Body of pancreas (tissue), 4 donors: ENCODE measurements at places on chromosomes 11 and 22. TPM values are rescaled to one million over a fixed set of nuclear protein-coding genes. Genes with fewer than 3 reads are reported as not detected.

Gene PNPLA5
- total RNA-seq = not detected

DNA sequence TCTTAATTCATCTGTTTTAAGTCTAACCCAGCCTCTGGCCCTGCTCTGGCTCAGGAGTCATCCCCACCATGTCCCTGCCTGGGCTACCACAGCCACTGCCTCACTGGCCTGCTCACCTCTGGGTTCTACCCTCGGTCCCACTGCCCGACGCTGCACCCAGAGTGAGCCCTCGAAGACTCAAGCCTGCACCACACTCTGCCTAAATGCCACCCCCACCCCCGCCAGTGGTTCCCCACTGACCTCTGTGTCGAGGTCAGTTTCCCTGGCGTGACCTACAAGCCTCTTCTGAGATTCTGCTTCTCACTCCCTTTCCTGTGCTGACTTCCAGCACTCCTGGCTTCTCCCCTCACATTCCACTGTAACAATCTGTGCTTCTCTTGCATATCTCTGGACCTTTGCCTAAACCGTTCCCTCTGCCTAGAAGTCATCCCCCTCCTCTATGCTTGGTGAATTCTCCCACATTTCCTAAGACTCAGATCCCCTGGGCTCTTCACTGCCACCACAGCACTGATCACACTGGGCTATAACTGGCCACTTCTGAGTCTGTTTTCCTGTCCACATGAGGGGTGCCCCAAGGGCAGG is 12.5 kb upstream of the PDE2A start:
- no peaks in the 10 kb centered on the region for H3K27me3 ChIP-seq
- H3K4me1 ChIP-seq = no peaks in the 10 kb centered on the region
- H3K4me3 ChIP-seq = no peak overlapping the region
- H3K27ac ChIP-seq = no peak overlapping the region

DNA sequence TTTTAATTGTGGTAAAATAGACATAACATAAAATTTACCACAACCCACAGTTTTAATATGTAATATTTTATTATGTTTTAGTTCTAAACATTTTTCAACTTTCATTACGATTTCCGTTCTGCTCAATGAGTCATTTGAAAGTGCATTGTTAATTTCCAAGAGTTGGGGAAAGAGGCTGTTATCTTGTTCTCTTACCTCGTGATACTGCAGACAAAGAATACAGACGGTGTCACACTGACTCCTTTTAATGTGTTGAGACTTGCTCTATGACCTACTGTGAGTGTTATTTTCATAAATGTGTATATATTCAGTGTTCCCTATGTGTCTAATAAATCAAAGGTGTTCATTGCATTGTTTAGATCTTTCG is 10.8 kb upstream of the RAC2 start:
- DNase-seq = no peak
- H3K27ac ChIP-seq = no peak overlapping the region
- H3K36me3 ChIP-seq = no peaks in the 10 kb centered on the region

DNA sequence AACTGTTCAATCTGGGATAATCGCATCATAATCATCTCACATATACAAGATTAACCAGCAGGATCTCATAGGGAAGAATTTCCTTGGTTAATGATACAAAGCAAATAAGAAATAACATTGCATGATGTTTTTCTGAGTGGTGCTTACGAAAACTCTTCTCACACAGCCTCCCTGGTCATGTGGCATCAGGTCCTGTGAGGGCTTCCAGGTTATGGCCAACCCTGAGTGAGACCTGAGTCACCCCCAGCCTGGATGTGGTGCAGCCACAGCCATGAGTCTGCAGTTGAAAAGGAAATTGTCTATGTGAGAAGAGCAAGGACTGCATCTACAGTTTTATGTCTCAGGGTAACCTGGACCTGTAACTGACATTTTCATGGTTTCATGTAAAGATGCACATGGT is 90.5 kb upstream of the XKR3 start:
- no peak overlapping the region for H3K27ac ChIP-seq
- no peaks in the 10 kb centered on the region for H3K27me3 ChIP-seq
- no peak for DNase-seq
- H3K4me3 ChIP-seq = no peak overlapping the region
- H3K36me3 ChIP-seq = no peaks in the 10 kb centered on the region

DNA sequence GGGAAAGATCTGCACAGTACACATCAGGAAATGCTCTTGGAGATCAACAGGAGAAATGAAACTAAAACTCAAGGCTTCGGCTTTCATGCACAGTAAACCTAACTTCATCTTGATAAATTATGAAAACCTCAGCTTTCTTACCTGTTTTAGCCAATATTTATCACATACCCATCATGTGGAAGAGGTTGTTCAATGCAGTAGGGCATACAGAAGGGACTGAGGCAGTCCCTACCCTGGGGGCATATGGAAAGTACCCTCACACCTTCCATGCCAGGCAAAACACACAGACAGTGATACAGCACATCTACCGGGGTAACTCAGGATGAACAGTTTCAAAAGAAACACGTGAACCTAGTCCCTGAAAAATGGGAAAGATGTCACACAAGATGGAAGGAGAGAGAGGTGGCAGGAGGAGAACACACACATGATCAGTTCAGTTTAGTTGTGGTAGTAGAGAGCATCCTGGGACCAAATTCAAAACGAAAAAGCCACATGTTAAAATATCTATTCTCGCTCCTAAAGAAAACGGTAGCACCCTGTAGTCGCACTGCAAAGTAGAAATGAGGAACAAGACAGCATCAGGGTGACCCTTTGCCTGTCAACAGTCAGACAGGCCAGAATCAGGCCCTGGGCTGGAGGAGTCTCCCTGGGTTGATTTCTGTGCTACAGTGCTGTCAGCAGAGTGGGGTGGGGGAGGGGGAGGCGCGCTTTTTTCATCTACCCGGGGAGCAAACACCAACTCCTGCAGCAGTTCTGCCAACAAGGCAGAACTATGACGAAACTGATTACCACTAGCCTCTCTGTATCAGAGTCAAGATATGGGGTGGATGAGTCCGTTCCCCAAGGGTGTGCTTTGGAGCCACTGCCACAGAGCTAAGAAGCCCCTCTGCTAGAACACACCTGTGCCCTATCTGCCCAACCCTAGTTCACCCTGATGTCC is 1.3 kb downstream of the HIRA start:
- H3K27me3 ChIP-seq = no peaks in the 10 kb centered on the region
- H3K36me3 ChIP-seq = no peaks in the 10 kb centered on the region
- H3K27ac ChIP-seq = peak overlapping the region; percentile 75
- H3K4me3 ChIP-seq = peak overlapping the region; percentile 87
- DNase-seq = peak; percentile 24
- H3K4me1 ChIP-seq = peaks cover 27% of the 10 kb centered on the region

DNA sequence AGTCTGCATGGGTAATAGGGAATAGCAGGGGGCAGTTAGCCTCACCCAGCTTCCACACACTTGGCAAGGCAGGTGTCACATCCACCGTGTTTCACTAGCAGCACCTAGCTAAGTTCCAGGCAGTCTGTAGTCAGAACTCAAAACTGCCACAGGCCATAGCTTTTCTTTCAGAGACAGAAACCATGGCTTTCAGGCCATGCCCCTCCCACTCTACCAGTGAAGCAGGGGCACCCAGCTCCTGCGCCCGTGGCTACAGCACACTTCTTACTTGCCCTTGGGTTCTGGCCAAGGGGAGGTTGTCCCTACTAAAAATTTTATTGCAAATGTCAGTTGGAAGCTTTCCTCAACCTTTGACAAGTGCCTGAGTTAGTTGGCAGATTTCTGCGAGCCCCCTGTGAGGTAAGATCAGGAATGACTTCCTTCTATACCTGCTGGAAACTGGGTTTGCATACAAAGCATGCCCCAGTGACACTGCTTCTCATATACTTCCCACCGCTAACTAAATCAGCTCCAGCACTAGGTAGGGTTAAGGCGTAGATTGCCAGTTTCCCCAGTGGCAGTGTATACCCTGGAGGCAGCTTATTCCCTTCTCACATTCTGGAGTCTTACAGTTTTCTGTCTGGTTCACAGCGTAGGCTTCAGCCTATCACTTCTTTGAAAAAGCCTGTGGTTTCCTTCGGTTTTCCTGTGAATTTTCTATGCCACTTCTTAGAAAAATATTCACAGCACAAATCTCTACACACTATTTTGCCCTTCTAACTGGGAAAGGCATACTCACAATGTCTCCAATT is 139.0 kb upstream of the LUZP2 start:
- DNase-seq = no peak
- no peaks in the 10 kb centered on the region for H3K4me1 ChIP-seq
- H3K27me3 ChIP-seq = no peaks in the 10 kb centered on the region
- H3K27ac ChIP-seq = no peak overlapping the region
- H3K36me3 ChIP-seq = no peaks in the 10 kb centered on the region
- H3K4me3 ChIP-seq = no peak overlapping the region

- H3K4me3 ChIP-seq = no peak overlapping the region
- H3K36me3 ChIP-seq = no peaks in the 10 kb centered on the region
- DNase-seq = peak; percentile 57
- peaks cover 72% of the 10 kb centered on the region for H3K4me1 ChIP-seq
These were observed 33.2 kb downstream of the PPP2R1B start for GRCh38 chr11:111733016-111733415.

GRCh38 chr22:24190596-24191208 is 9.4 kb downstream of the SUSD2 start:
- peaks cover 8% of the 10 kb centered on the region for H3K4me1 ChIP-seq
- H3K27ac ChIP-seq = no peak overlapping the region
- H3K27me3 ChIP-seq = no peaks in the 10 kb centered on the region
- no peak overlapping the region for H3K4me3 ChIP-seq

- H3K27ac ChIP-seq = no peak overlapping the region
- H3K4me1 ChIP-seq = peaks cover 14% of the 10 kb centered on the region
- H3K4me3 ChIP-seq = no peak overlapping the region
- H3K36me3 ChIP-seq = no peaks in the 10 kb centered on the region
- no peaks in the 10 kb centered on the region for H3K27me3 ChIP-seq
These were observed 18.4 kb upstream of the CTSC start for GRCh38 chr11:88355887-88356286.

GRCh38 chr11:105942921-105943320 is 79.1 kb downstream of the MSANTD4 start:
- H3K36me3 ChIP-seq = no peaks in the 10 kb centered on the region
- DNase-seq = no peak
- H3K27ac ChIP-seq = no peak overlapping the region
- H3K4me1 ChIP-seq = no peaks in the 10 kb centered on the region
- no peak overlapping the region for H3K4me3 ChIP-seq

- no peak overlapping the region for H3K27ac ChIP-seq
- no peak for DNase-seq
- H3K4me1 ChIP-seq = peaks cover 7% of the 10 kb centered on the region
- H3K4me3 ChIP-seq = no peak overlapping the region
- no peaks in the 10 kb centered on the region for H3K27me3 ChIP-seq
These were observed 338.4 kb downstream of the MN1 start for GRCh38 chr22:27463121-27463660.

DNA sequence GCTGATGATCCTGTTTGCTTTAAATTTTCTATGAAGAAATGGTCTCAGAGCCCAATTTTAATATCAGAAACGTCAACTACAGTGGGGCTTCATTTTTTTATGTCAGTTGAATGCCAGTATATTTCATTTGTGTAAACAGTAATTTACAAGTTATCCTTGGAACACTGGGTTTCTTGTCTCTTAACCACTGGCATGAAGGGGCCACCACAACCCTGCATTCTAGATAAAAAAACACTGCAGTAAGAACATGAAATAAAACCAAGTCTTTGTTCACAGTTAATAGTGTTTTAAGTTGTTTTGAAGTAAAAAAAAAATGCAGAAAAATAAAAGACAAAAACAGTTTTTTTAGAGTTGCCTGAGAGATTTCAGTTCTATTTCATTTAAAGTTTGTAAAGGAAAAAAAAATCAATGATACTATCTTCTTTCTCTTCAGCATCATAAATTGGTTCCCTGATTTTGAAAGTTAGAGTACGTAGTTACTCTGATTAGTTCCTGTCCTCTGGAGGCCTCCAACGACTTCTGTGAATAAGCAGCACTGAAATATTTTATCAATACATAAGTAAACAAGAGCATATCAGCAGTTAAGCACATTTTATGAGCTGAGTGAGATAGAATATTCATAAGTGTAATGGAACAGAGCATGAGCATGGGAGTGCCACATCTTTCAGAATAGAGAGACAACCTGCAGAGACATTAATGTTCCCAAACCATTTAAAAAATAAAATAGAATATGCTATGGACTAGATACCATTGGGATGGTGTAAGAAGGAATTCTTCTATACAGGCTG is 7.8 kb upstream of the DDI1 start:
- H3K4me3 ChIP-seq = no peak overlapping the region
- no peak for DNase-seq
- no peaks in the 10 kb centered on the region for H3K36me3 ChIP-seq
- H3K4me1 ChIP-seq = peaks cover 10% of the 10 kb centered on the region
- H3K27me3 ChIP-seq = no peaks in the 10 kb centered on the region

DNA sequence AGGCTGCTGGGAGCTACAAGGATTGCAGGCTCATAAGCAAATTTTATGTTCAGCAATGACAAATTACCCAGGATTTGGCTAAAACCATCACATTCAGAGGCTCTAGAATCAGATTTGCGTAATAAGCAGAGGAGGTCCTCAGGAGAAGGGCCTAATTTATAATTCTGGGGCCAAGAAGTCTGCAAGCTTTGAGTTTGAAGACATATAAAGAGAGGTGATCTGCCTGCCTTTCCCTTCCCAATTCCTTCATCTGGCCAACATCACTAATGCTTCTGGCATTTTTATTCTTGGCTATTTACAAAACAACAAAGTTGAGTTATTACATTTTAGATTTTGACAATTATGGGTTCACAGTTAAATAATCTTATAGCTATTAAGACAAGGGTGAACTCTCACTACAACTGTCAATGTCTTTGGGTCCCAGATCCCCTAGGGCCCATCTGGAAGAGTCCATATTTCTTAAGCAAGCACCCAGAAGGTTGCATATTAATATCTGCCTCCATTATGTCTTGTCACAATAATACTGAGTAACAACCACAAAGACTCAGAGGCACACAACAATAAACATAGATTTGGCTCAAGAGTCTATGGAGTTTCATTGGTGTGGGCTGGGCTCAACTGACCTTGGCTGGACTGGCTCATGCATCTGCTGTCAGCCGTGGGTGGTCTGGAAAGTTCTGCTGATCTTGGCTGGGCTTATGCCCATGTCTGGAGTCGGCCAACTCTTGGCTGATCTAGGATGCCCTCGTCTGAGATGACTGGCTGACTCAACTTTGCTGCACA is 67.2 kb upstream of the CD82 start:
- H3K4me1 ChIP-seq = no peaks in the 10 kb centered on the region
- no peaks in the 10 kb centered on the region for H3K27me3 ChIP-seq
- no peaks in the 10 kb centered on the region for H3K36me3 ChIP-seq
- DNase-seq = no peak

DNA sequence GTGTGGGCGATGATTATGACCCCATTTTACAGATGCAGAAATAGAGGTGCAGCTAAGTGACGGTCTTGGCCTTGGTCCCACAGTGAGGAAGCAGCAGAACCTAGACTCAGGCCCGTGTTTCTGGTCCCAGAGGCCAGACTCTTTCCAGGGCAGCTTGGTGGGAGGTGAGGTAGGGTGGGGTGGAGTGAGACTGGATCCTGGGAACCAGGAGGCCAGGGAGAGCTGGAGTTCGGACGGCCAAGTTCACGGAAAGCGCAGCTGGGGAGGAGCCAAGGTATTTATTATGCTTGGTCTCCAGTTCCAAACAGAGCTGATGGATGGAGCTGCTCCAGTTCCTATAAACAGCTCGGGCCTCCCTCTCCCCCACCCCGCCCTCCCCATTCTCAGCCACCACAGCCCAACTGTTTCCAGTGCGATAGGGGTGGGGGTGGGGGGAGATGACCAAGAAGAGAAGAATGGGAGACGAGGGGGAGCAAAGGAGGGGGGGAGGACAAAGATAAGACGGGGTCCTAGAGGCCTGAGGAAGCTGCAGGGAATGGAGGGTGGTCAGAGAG is 16.2 kb downstream of the LRRC32 start:
- H3K36me3 ChIP-seq = no peaks in the 10 kb centered on the region
- no peak overlapping the region for H3K4me3 ChIP-seq
- no peak overlapping the region for H3K27ac ChIP-seq
- no peaks in the 10 kb centered on the region for H3K27me3 ChIP-seq
